ENCODE measurements at places on chromosomes 13 and 19. TPM values are rescaled to one million over a fixed set of nuclear protein-coding genes. Genes with fewer than 3 reads are reported as not detected.
A peak's percentile ranks its signal among the peaks of the same experiment; 100 is the strongest.

ZNF836 gene
- 4.4 TPM for polyA plus RNA-seq

CD209 gene
- polyA plus RNA-seq: not detected

MBD3L2 gene
- not detected for polyA plus RNA-seq

WDR18 gene
- polyA plus RNA-seq: 160 TPM

FPR2 gene
- polyA plus RNA-seq: not detected

TEX29 gene
- 1.8 TPM for polyA plus RNA-seq

PNMA8A gene
- 6.4 TPM for polyA plus RNA-seq

GGN gene
- polyA plus RNA-seq: 1.1 TPM

LILRA5 gene
- not detected for polyA plus RNA-seq

DNA sequence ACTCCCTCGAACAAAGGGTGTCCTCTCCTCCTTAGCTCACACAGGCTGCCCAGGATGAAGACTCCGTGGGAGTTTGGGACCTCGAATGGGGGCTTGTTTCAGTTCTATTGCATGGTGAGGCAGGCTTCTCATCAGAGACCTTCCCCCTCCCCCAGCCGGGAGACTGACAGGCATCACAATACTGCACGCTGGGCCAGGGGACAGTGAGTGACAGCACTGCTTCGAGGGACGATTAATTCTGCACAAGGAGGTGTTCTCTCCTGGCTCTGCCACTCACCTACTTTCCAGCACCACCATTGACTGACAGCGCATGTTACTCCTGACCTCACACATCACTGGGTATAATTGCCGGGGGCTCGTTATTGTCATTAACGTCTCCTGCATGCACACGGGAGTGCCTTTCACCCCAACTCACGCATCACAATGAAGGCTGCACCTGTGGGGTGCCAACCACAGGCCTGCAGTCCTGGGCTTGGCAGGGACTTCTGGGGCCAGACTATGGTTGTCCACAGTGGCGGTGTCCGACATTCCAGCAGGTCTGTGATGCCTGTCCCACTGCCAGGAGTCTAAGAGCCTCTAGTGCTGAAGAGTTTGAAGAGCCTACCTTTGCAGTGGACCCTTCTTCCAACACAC, 412.2 kb upstream of the TSHZ3 start:
- DNase-seq: no peak

GRCh38 chr19:756236-756635, 5.3 kb downstream of the MISP start:
- no peak for DNase-seq

DNA sequence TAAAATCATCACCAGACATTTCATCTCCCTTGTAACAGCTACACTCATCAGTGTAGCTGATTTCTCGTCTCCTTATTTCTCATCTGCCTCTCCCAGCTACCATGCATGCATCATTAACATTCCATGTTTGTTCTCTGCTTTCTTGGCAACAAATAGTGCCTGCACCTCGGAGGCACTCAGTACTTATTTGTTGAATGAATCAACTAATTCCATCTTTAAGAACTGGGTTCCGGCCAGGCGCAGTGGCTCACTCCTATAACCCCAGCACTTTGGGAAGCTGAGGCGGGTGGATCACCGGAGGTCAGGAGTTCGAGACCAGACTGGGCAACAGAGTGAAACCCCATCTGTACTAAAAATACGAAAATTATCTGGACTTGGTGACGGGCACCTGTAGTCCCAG, 63.9 kb upstream of the GTF3A start:
- no peak for DNase-seq

DNA sequence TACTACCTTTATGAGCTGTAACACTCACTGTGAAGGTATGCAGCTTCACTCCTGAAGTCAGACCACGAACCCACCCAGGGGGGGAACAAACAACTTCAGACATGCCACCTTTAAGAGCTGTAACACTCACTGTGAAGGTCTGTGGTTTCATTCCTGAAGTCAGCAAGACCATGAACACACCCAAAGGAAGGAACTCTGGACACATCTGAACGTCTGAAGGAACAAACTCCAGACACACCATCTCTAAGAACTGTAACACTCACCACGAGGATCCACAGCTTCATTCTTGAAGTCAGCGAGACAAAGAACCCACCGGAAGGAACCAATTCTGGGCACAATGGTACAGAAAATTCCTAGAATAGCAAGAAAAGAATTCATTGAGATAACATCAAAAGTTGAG, 1796.5 kb upstream of the MIR17HG start:
- DNase-seq: no peak

GRCh38 chr13:85095418-85096272, 703.6 kb downstream of the SLITRK6 start:
- DNase-seq: no peak

- DNase-seq: no peak
These were observed 346.5 kb downstream of the ZNF536 start for GRCh38 chr19:30718707-30719106.

GRCh38 chr13:36549755-36550154, 117.5 kb downstream of the CCNA1 start:
- no peak for DNase-seq

- peak; percentile 73 for DNase-seq
These were observed 685 bp downstream of the LENG9 start for GRCh38 chr19:54462655-54463530.

DNA sequence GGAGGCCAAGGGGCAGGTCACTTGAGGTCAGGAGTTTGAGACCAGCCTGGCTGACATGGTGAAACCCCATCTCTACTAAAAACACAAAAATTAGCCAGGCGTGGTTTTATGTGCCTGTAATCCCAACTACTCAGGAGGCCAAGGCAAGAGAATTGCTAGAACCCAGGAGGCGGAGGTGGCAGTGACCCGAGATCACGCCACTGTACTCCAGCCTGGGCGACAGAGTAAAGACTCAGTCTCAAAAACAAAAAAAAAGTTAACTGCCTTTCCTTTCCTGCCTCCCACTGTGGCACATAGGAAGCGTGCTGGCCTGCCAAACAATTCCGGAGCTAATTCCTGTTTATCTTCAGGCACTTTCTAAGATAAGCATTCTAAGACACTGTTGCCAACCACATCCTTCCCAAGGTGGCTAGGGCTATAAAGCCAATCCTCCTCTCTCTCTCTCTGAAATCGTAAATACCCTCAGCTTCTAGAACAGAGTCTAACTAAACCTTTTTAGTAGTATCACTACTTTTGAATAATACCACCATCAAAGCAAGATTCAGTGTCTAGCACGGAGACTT, 21.6 kb downstream of the SLC25A30 start:
- no peak for DNase-seq

- DNase-seq: no peak
These were observed 78.5 kb upstream of the GSX1 start for GRCh38 chr13:27713767-27714166.

DNA sequence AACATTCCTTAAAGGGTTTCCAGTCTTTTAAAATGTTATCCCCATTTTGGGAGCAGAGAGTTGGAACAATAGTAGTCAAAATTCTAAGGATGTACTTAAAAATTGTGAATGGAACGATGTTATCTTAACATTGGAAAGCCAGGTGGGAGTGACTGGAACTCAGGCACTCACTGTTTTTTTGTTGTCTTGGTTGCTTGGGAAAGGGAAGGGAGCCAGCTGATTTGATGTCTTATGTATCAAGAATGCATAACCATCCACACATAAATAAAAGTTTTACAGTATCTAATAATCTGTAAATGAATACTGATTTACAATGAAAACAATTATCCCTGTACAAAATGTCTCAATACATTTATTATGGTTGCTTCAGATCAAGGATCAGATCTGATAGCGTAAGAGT, 88.7 kb downstream of the SLC10A2 start:
- DNase-seq: no peak

- DNase-seq: no peak
These were observed 557 bp downstream of the ZNF576 start for GRCh38 chr19:43596842-43597461.

All from hepatocyte (in vitro differentiated cells).